ENCODE measurements at places on chromosomes 6 and 20.

DNA sequence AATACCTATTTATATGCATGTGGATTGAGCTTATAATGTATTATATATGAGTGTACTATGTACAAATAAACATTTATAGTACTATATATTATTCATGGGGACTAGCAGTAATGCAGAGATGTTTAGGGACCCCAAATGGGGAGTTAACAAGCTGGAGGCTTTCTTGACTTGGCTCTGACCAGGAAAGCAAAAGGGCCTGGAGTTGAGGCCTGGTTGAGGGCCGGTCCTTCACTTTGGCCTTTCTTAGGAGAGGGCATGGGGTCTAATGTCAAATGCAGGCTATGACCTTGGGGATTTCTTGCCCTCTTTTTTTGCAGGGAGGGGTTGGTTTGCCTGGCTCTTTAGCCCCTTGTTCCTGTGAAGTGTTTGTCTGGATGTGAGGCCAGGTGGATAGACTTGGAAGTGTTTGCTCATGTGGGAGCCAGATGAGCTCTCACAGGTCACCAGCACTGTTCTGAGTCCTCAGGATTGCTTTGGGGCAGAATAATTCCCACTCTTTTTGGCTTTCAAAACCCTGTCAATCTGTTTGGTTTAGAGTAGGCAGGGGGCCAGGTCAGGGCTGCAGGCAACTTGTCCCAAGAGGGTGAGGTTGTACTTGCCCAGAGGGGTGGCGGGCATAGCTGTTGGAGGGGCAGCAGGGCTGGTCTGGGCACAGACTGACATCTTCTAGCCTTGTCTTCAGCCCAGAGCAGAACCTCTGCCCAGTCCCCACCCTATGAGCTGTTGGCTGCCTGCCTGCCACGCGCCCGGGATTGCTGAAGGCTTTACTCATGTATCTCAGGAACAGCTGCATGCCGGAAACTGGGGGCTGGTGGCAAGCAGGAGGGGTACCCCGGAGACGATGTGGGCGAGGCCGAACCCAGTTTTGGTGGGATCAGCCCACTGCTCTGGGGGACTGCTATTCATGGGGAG is 14.6 kb downstream of the TJAP1 start:
- DNase-seq, result peak; percentile 83

- peak; percentile 79 for DNase-seq
Observed at GRCh38 chr20:13259921-13260320, 38.8 kb downstream of the ISM1 start.

DNA sequence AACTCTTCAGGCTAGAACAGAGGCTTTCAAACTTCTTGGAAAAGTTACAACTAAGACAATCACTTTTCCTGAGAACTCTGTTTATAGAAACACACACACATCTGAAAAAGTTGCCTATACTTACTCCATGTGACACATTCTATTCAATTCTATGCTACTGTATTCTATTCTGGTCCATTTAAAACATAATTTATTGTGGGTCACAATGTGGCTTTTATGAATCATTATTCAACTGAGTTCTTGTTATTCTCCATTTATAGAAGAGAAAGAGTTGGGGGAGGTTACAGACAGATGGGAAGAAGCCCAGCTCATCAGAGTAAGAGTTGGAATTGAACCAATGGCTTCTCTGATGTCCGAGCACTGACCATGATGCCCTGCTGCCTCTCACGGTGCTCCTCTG is 21.6 kb upstream of the BCAS1 start:
- DNase-seq, result no peak

GRCh38 chr6:153092082-153093013 is 38.7 kb downstream of the RGS17 start:
- DNase-seq, result no peak

- no peak for DNase-seq
Observed at GRCh38 chr20:57746832-57747404, 37.1 kb upstream of the PMEPA1 start.

DNA sequence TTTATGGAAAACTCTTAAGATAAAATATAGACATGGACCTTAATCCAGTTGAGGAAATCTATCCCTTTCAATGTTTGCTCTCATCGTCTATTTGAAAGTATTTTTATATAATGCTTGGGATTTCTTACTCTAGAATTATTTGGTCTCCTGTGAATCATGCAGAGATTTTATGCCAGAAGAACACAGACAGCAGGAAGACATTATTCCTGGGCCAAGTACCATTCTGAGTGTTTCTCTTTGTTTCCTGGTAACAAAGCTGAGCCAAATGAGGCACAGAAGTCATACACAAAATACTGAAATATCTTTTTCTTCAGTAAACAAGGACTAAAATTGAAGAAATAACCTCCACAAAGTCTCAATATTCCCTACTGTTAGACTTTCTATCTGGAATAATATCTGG is 538.2 kb upstream of the EYS start:
- no peak for DNase-seq

- no peak for DNase-seq
Observed at GRCh38 chr6:133132466-133132971, 108.6 kb upstream of the EYA4 start.

- DNase-seq, result peak; percentile 96
Observed at GRCh38 chr6:18323935-18324705, 59.8 kb upstream of the DEK start.

All from NCI-H2029 treated with DMSO at 0.1 percent for 48 hours (cell line).